ENCODE measurements at places on chromosomes 11 and 22.
A peak's percentile ranks its signal among the peaks of the same experiment; 100 is the strongest.

DNA sequence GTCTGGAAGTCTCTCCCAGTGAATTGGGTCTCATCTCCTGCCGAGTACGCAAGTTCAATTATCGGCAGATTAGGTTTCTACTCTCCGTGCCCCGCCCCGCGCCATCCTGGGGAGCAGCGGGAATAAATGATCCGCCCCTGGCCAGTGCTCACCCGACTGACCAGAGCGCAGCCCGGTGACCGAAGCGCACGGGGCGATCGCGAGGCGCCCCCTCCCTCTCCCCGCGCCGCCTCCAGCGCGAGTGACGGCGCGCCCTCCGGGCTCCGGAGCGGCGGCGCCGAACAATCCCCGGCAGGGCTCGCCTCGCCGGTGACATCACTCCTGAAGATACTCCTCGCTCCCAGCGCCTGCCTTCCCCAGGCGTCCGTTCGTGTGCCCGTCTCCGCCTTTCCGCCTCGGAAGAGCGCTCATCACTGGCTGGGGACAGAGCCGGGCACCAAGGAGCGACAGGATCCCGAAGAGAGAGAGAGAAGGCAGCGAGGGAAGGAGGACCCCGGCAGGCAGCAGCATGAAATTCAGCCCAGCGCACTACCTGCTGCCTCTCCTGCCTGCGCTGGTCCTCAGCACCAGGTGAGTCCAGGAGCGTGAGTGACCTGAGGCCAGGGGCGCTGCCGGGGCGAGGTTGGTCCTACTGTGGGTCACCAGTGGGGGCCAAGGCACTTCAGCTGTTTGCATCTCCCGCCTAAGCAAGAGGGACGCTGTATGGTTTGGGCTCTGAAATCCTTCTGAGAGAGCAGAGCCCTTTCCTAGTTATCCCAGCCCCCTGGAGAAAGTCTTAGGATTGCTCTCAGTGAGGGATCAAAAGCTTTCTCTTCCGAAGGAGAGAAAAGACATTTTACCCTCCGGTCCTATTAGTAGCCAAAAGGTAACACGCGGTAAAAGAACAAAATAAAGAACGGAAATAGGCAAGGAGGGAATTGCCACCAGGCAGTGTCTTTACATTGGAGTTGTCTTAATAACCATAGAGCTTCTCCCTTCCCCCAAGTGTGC, at the start of gene LUZP2:
Gene LUZP2 (plus strand): TSS at position 318 of the 990 bp plus-strand sequence.
- no peak for DNase-seq

DNA sequence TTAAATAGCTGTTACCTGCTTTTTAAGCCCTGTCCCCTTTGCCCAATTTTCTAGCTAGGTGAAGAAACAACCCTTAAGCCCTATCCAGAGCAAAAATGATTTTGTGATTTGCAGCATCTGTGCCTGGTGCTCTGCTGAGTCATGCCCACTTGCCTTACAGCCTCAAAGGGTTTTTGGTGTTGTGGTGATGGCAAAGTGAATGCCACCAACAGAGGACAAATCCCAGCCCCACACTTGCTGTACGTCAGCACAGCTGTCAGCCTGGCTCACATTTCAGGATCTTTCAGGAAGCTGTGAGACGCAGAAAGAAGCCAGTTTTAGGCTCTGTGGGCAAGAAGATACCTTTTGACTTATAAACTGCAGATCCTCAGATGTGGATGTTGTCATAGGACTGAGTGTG, 401.7 kb downstream of the TENM4 start:
- no peak for DNase-seq

DNA sequence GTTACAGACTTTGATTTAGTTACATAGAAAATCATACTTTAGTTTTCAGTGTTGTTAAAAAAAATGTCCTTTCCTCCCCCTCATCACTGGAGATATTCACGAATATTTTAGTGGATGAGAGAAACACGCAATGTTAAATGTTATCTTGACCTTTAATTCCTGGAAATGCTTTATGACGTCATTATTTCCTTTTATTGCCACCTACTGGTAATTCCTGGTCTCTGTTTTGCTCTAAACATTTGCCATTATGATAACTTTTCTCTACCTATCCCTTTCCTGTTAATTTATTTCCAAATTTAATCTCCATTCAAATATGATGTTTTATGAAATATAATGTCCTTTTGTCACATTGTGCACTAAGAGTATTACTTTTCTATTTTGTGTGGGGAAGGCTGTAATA, 770.6 kb downstream of the FAM181B start:
- DNase-seq = peak; percentile 38

DNA sequence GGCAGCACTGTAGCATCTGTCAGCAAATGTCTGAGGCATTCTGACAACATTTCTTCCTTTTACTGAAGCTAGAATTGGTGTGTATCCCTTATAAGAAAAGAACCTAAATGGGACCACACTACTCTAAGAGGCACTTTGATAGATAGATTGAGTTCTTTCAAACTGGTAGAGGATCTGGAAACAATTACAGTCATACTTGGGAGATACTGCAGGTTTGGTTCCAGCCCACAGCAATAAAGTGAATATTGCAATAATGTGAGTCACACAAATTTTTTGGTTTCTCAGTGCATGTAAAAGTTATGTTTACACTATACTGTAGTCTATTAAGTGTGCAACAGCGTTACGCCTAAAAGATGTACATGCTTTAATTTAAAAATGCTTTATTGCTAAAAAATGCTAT, 96.9 kb downstream of the SBF2 start:
- DNase-seq = no peak

DNA sequence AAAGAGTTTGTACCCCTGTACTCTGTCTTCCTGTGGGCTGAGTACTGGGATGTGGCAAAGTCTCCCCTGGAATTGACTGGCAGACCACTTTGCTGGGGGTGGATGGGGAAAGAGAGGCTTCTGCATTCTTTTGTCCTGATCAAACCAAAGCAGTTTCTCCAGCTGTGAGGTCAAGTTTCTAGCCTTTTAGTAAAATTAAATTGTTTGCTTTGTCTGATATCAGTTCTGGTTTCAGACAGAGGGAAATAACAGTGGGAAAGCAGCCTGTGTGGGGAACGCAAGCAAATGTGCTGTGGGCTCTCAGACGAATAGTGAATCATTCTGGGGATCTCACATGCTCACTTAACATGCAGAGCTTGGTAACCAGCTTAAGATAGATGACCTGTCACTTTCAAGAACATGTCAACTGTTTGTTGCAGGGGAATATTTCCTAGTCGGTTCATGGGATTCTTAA, 151.6 kb downstream of the FAT3 start:
- DNase-seq = no peak

DNA sequence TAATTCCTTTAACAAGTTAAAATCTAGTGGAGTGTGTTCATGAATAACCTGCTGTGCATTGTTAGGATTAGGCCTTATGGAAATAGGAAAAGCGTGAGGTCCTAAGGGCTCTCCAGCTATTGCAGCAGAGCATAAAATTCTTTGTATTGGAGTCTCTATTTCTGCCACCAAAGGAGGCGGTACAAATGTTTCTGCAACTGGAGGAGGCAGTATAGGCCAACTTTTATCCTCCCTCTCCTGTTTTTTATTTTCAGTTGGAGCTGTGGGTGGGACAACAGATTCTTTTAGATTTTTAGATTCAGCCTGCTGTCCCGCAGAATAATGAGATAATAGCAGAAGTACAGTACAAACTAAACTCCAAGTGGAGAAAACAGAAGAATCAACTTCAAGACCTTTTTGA, 26.2 kb downstream of the OR10A6 start:
- DNase-seq = no peak

GRCh38 chr11:67406969-67407687, 3.2 kb downstream of the TBC1D10C start:
- DNase-seq = no peak

GRCh38 chr11:43401252-43401651, 42.5 kb downstream of the TTC17 start:
- no peak for DNase-seq

- no peak for DNase-seq
Measured at GRCh38 chr22:48070760-48071159, 1308.3 kb downstream of the TBC1D22A start.

GRCh38 chr22:20206709-20207215, 55.9 kb upstream of the CCDC188 start:
- peak; percentile 80 for DNase-seq

- no peak for DNase-seq
Measured at GRCh38 chr11:27656806-27657483, 43.3 kb downstream of the BDNF start.

DNA sequence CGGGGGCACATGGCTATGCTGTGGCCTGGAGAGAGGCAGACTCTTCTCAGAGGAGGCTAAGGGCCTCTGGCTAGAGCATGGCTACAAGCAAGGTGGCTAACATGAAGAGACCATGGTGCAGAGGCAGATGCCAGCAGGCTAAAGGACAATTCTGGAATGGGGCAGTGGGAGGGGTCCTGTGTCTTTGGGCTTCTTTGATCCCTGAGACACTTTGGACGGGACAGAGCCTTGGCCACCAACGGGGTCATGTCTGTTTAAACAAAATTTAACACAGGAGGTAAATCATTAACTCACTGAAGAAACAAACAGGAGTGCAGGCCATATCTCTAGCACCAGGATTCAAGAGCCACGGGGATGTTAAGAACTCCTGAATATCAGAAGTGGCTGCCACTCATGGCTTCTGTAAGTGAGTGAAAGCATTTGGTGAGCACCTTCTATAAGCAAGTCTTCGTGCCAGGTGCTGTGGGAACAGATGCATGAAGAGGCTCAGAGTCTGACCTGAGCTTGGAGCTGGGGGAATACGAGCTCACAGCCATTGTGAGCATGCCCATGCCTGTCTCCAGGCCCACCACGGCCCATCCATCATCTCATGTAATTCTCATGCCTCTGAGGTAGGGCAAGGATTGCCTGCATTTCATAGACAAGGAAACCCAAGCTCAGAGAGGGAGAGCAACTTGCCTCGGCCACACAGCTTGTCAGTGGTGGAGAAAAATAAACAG, 18.3 kb upstream of the ZNRF3 start:
- DNase-seq = no peak

- no peak for DNase-seq
Measured at GRCh38 chr22:37893583-37893983, 12.5 kb upstream of the MICALL1 start.

- DNase-seq = no peak
Measured at GRCh38 chr11:69397732-69398131, 83.7 kb upstream of the LINC01488 start.

GRCh38 chr11:121367844-121368225, 75.3 kb downstream of the SC5D start:
- no peak for DNase-seq

- DNase-seq = no peak
Measured at GRCh38 chr11:23569134-23569533, 708.9 kb upstream of the CCDC179 start.

GRCh38 chr22:32340411-32340810, 17.3 kb upstream of the RFPL3 start:
- DNase-seq = no peak

DNA sequence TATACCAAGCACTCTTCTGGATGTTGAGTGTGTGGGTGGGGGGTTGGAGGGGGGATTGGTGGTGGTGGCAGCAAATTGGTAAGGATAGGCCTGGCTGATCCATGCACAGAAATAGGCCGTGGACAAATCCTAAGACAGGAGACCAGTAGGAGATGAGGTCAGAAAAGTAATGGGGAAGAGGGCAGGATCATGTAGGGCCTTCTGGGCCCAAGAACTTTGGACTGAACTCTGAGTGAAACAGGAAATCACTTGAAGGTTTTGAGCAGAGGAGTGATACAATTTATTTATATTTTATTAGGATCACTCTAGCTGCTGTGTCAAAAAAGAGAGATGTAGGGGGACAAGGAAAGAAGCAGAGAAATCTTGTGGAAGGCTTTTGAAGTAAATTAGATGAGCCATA, 28.7 kb downstream of the TSG101 start:
- DNase-seq = no peak

DNA sequence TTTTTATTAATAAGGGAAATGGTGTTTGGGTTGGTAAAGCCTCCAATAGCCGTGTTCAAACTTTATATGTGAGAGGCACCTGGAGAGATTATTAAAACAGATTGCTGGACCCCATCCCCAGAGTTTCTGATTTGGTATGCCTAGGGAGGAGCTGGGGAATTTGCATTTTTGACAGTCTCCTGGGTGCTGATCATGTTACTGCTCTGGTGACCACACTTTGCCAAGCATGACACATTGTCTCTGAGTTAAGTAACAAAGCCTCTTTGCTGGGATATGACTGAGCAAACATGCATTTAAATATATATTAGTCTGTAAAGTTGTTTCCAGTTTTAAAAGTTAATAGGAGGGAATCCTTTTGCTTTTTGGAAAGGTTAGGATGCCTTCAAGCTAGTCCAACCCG, 140.4 kb downstream of the NAV2 start:
- DNase-seq = peak; percentile 14

DNA sequence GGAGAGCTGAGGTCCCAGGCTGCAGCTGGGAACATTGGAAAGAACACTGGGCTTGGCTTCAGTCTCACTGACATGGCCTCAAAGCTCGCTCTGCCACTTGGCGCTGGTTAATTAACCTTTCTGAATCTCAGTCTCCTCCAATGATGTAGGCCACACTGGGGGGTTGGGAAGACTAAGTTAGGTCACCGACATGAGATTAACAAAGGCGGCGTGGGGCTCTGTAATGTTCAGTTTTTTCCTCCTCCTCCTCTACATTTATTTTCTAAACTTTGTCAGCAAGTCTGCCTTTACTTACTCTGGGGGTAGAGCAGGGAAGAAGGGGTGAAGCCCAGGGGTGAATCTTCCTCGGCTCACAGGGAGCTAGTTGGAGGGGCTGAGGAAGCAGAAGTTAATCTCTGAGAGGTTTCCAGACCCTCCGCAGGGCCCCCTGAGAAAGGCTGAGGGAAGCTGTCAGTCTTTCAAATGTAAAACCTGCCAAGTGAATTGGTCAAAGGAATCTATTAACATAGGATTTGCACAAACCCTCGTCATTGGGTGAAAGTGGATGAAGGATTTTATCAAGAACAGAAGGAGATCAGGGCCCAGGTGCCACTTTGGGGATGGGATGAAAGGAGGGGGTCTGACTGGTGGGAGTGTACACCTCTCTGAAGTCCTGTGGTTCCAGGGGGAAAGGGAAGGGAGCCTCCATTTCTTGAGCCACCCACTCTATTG, 32.1 kb upstream of the TENM4 start:
- no peak for DNase-seq

GRCh38 chr11:134437821-134438220, 25.8 kb upstream of the B3GAT1 start:
- DNase-seq = no peak

DNA sequence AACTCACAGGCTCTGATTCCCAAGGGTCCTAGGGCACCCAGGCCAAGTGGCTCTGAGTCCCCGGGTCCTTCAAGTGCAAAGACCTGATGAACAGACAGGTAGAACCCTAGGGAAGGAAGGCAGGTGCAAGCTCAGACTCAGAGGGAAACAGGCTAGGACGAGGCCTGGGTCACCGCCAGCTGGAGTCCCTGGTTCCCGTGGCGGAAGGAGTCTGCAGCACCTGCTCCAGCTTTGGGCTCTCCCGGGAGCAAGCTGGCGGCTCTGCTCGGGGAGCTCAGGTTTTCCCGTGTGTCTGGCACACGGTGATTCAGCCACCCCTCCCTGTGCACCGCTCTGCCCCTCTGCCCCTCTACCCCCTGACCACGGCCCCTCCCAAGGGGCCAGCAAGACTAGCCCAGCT, 59.8 kb downstream of the WNT7B start:
- no peak for DNase-seq

- no peak for DNase-seq
Measured at GRCh38 chr11:94993400-94993943, 20.0 kb downstream of the KDM4D start.
